Naive thymus-derived CD8-positive, alpha-beta T cell (primary cell): ENCODE measurements at places on chromosomes 4 and X. TPM values are rescaled to one million over a fixed set of nuclear protein-coding genes. Genes with fewer than 3 reads are reported as not detected.

Gene STOX2
- not detected for polyA plus RNA-seq

Gene GAGE12E
- not detected for polyA plus RNA-seq

Gene PGRMC2
- polyA plus RNA-seq = 20.1 TPM

Gene NIPAL1
- polyA plus RNA-seq = 0.13 TPM

- H3K27ac ChIP-seq = no peak overlapping the region
- no peaks in the 10 kb centered on the region for H3K36me3 ChIP-seq
- DNase-seq = no peak
- H3K4me1 ChIP-seq = no peaks in the 10 kb centered on the region
- H3K4me3 ChIP-seq = no peak overlapping the region
- H3K27me3 ChIP-seq = no peaks in the 10 kb centered on the region
These were observed 950.2 kb upstream of the SLIT2 start for GRCh38 chr4:19301527-19301926.

DNA sequence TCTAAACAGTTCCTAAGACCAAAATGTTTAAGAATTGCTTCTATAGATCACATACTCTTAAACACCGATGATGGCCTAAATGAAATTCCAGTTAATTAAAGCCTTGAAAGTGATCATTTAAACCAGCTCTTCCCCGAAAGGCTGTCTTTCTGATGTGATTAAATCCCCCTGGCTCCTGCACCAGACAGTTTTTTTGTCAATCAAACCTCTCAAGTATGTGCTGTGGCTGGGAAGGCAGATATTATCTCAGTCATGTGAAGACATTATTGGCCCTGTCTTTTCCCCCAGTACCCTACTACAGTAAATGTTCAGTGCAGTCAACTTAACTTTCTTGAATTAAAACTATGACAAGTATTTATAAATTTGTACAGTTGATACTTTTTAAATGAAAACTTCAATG, 121.0 kb upstream of the MYOZ2 start:
- H3K4me3 ChIP-seq = no peak overlapping the region
- H3K27me3 ChIP-seq = peaks cover 21% of the 10 kb centered on the region
- H3K27ac ChIP-seq = no peak overlapping the region
- no peaks in the 10 kb centered on the region for H3K4me1 ChIP-seq
- no peaks in the 10 kb centered on the region for H3K36me3 ChIP-seq

- H3K4me3 ChIP-seq = peak overlapping the region; percentile 69
- no peak for DNase-seq
- H3K27me3 ChIP-seq = no peaks in the 10 kb centered on the region
- no peaks in the 10 kb centered on the region for H3K36me3 ChIP-seq
- H3K27ac ChIP-seq = peak overlapping the region; percentile 94
These were observed 249.9 kb upstream of the GATB start for GRCh38 chr4:152010710-152011079.

GRCh38 chrX:136731207-136731782, 49.4 kb downstream of the ARHGEF6 start:
- peaks cover 33% of the 10 kb centered on the region for H3K4me1 ChIP-seq
- H3K36me3 ChIP-seq = peaks cover 38% of the 10 kb centered on the region
- H3K27ac ChIP-seq = no peak overlapping the region
- DNase-seq = no peak
- no peaks in the 10 kb centered on the region for H3K27me3 ChIP-seq
- no peak overlapping the region for H3K4me3 ChIP-seq

GRCh38 chr4:141247430-141247780, 26.7 kb downstream of the ZNF330 start:
- H3K4me1 ChIP-seq = no peaks in the 10 kb centered on the region
- H3K27ac ChIP-seq = no peak overlapping the region
- no peak overlapping the region for H3K4me3 ChIP-seq
- no peaks in the 10 kb centered on the region for H3K36me3 ChIP-seq
- H3K27me3 ChIP-seq = no peaks in the 10 kb centered on the region

- H3K27ac ChIP-seq = no peak overlapping the region
- no peaks in the 10 kb centered on the region for H3K4me1 ChIP-seq
- H3K36me3 ChIP-seq = no peaks in the 10 kb centered on the region
- no peaks in the 10 kb centered on the region for H3K27me3 ChIP-seq
These were observed 114.9 kb upstream of the GPRIN3 start for GRCh38 chr4:89422441-89422990.

DNA sequence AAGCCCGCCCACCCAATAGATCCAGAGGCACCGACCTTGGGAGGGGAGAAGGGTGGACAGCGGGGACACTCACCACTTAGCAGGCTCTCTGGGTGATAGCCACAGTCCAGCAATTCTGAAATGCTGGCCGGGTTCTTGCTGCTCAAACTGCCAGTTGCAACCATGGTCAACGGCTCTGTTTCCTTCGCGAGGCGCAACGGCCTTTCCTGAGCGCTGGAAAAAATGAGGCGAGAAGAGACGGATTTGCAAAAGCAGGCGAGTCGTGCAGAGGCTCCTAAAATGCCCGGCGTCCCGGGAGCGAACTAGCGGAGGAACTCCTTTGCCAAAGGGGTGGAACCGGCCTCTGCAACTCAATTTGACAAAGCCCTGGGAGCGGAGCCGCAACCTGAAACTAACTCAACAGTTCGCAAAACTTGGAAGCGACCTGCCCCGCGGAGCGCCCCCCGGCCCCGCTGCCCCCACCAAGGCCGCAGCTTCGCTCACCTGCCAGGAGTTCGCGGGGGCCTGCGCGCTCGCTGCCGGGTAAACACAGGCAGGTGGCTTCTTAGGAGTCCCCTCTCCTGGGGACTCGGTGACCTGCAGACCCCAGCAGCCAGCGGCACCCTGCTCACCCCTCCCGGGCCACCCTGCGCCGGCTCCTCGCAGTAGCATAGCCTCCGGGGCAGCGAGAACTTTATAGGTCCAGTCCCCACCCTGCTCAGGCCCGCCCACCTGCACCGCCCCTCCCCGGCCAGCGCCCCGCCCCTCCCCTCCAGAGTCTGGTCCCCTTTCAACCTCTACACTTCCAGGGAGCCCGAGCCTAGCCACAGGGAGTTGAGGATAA, at the start of gene DDIT4L:
Gene DDIT4L (minus strand): TSS at position 649 of the 823 bp plus-strand sequence. CDS start 485 bp downstream, at position 164.
- no peak for DNase-seq
- H3K27me3 ChIP-seq = peaks cover 42% of the 10 kb centered on the region
- no peak within 1 kb of the TSS for H3K27ac ChIP-seq
- peaks cover 16% of the 10 kb centered on the region for H3K4me1 ChIP-seq

GRCh38 chr4:16626945-16627344, 271.5 kb downstream of the LDB2 start:
- DNase-seq = no peak
- no peaks in the 10 kb centered on the region for H3K27me3 ChIP-seq
- H3K27ac ChIP-seq = no peak overlapping the region
- H3K4me1 ChIP-seq = no peaks in the 10 kb centered on the region
